NCI-H524 (cell line): ENCODE measurements at places on chromosomes 12 and 14.

GRCh38 chr14:97070259-97070658 lies 273.1 kb downstream of the VRK1 start:
- DNase-seq: no peak

DNA sequence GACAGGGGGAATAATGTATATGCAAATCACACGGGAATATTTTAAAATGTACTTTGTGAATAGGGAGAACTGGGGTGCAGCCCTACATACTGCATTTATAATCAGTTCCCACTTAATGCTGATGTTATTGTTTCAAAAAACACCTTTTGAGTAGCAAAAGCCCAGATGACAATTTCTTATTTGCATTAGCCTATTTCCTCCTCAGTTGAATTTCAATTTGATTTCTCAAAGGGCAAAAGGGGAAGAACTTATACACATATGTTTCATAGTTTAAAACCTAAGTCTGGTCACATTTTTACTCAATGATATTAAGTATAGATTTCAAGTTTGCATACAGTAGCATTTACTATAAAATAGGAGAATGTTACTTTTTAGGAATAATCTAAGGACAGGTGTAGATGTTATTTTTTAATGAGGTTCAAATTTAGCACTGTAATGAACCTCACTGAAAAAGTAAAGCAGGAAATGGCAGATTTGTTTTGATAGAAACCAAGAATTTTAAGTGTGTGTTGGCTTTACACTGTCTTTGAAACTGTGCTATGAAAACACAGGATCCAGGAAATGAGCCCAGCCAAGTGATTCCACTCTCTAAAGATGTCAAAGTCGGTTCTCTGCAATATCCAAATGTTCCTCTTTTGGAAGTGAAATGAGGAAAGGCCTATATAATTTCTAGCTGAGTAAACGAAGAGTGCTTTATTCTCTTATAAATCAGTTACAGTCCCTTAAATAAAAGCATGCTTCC lies 367.4 kb downstream of the BTG1 start:
- DNase-seq: no peak

- DNase-seq: no peak
Measured at GRCh38 chr12:3179731-3180130, 102.6 kb downstream of the TSPAN9 start.

DNA sequence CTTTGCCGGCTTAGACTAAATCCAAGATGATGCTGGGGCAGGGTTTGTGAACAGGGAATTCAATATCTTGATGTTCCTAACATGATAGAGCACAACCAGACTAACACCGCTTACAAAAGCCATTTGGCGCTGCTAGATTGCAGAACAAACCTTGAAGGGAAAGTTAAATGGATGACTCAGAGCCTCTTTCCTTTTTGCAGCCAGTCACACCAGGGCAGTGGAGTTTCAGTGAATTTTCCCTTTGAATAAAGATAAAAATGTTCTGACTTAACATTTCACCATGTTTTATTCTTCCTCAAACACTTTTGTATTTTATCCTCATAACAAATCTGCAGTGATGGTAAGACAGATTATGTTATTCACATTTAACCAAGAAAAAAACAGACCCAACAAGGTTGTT lies 47.3 kb downstream of the PDE6H start:
- DNase-seq: no peak

DNA sequence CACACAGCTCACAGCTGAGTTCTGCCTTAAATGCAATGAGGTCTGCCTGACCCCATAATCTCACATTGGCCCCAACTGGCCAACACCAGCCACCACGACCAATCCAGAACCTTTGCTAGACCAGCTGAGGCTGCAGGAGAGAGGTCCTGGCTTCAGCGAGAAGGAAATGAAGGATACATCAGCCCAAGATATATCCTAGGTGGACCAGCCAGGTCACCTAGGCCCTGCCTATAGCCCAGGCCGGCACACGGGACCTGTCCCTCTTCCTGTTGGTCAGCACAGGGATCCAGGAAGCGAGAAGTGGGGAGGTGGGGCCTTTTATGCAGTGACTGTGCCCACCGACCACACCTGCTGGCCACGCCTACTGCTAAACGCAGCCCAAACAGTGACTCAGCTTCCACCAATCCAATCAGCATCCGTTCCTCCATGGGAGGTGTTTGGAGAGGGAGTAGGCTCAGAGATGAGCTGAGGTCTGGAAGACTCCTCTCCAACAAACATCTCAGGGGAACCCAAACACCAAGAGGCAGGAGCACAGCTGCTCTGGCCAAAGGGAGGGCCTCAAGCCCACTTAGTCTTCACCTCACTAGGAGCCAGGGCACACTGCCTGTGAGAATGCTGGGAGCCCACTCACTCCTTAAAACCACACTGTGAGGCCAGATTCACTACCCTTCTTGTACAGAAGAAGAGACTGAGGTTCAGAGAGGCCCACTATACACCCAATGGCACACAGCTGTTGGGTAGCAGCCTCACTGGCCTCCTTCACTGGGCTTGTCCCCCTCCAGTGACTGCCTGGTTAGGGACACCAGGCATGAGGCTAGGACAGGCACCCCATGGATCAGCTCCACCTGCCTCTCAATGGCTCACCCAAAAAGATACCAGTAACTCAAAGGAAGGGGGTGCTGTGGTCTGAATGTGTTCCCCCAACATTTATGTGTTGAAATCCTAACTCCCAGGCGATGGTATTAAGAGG lies 51.3 kb upstream of the PPP2R5C start:
- DNase-seq: no peak
